ENCODE measurements at places on chromosomes 5 and 9. TPM values are rescaled to one million over a fixed set of nuclear protein-coding genes. Genes with fewer than 3 reads are reported as not detected.

Gene SH2D3C
- 18.3 TPM for total RNA-seq

Gene ANKRD33B
- total RNA-seq, result 23.2 TPM

Gene MEIKIN
- total RNA-seq, result not detected

Gene FAM169A
- total RNA-seq, result 9.2 TPM

Gene POLR3G
- 21.9 TPM for total RNA-seq

Gene PCDHAC1
- total RNA-seq, result not detected

Gene C9orf72
- total RNA-seq, result 4.0 TPM

Gene IGFBPL1
- total RNA-seq, result not detected

Gene GABBR2
- not detected for total RNA-seq

Gene MAP1B
- 0.40 TPM for total RNA-seq

Gene SOX30
- total RNA-seq, result 0.15 TPM

Gene CD14
- 0.70 TPM for total RNA-seq

All from activated CD8-positive, alpha-beta memory T cell treated with anti-CD3 and anti-CD28 coated beads for 36 hours (primary cell).